ENCODE measurements at places on chromosomes 6 and 20.

DNA sequence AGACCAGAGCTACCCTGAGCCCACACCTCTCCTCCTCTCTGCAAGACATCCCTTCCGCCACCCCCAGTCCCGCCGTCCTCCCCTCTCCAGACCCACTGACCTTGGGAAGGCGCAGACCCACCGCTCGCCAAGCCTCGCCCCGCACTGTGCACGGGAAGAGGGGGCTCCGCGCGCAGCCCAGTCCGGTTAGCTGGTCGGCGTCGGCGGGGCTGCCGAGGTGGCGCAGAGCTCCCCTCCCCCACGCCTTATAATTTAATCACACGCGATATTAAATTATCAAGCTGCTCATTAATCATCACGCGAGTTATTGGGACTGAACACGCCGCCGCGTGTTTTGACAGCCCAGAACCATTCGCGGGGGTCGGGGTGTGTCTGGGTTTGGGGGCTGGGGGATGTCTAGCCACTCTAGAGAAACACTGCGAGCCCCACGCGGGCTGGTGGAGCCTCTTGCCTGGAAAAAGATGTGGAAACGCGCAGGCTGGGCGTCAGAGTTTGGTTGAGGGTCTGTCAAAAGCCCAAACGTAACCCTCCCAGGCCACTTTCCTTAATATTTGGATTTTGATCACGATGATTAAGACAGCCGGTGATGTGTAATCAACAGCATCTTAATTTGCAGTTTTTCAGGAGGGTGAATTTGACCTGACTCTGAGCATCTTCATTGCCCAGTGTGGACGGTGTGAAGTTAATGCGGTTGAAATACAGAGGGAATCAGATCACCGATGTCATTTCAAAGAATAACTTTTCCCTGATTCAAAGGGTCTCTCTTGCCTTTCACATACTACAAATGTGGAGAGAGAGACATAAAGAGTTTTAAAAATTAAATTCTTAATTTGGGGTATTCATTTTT, at the start of gene LINC00237:
Gene LINC00237, minus strand, starts transcription at position 188 of the 847 bp plus-strand sequence.
- DNase-seq: no peak

GRCh38 chr20:8735674-8736073, 333.2 kb upstream of the PLCB4 start:
- DNase-seq: no peak

- DNase-seq: no peak
Observed at GRCh38 chr6:143536461-143536865, 24.9 kb upstream of the FUCA2 start.

DNA sequence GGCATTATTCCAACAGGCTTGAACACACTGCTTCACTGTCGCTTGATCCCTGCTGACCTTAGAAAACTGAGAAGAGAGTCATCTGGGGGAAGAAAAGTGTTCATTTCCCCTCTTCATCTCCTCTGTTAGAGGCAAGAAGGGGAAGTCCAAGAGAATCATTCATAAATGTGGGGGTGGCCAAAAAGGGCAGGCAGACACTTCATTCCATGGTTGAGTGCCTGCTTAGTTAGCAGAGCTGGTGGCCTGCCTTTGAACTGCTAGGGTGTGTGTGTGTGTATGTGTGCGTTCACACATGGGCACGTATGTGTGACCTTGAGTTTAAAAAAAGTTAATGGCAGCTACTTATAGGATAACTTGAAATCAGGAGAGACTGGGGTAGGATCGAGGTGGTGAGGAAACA, 39.4 kb upstream of the RFPL4B start:
- no peak for DNase-seq

GRCh38 chr6:140653972-140654371, 1279.5 kb upstream of the CITED2 start:
- DNase-seq: no peak

DNA sequence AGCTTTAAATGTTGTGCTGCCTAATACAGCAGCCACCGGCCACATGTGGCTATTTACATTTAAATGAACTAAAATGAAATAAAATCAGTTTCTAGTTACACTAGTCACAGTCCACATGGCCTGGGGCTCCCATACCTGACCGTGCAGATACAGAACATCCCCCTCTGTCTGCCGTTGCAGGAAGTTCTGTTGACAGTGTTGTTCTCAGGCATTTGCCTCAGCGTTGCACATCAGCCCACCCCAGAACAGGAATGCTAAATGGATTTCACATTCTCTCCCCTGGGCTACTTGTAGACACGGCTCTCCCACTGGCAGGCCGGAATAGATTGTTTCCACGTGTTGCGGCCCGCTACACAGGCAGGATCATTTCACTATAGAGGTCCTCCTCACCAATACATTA, 26.3 kb downstream of the JAG1 start:
- DNase-seq: no peak

- no peak for DNase-seq
Observed at GRCh38 chr20:57867181-57867803, 157.5 kb upstream of the PMEPA1 start.

DNA sequence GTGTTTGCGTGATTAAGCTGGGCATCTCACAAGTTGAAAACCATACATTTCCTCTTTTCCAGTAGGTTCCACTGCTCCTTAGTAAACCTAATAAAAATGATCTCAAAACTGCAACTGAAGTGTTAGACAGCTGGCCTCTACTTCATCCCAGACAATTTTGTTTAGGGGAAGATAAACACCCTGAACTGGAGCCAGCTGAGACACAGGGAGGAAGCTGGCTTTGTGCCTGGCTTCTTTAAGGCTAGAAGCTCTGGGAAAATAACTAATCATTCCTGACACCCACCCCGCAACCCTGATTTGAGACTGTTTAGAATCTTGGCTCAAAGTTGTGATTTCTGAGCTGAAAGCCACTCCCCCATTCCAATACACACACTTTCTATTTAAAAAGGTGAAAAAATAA, 11.6 kb downstream of the PTPRT start:
- no peak for DNase-seq

DNA sequence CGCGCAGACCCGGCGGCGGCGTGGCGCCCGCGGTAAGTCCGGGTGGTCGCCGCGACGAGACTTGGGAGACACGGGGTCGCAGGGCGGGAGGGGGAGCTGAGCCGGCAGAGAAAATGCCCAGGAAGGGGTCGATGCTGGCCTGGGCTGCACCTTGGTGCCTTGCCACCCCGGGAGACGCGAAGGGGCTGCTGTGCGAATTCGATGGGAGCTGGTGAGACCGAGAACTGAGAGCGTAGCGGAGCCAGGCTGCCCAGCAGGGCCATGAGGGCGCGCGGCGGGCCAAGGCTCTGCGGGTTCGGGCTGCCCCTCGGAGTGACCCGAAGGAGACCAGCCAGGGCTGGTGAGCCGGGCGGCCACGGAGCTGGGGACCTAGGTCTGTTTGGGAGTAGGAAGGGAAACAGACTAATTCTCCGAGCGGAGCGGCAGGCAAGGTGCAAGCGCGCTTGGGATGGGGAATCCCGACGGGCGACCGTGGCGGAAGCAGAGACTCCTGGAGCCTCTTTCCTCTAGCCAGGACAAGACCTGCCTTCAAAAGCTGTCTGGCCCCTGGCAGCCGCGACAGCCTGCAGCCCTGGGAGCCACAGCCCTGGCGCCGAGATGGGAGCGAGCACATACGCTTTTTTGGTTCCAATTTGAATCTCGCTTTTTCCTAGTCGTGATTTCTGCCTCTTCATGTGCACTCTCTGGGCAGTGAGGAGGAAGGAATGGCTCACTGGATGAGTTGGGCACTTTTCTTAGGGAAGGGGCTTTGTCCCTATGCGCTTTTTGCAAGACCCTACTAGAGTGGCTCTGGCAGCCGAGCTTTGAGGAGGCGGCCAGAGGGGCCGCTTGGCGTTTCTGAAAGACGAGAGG, 691 bp downstream of the SYNDIG1 start:
- DNase-seq: peak; percentile 74

- DNase-seq: no peak
Observed at GRCh38 chr20:45336530-45337366, 11.5 kb downstream of the SDC4 start.

DNA sequence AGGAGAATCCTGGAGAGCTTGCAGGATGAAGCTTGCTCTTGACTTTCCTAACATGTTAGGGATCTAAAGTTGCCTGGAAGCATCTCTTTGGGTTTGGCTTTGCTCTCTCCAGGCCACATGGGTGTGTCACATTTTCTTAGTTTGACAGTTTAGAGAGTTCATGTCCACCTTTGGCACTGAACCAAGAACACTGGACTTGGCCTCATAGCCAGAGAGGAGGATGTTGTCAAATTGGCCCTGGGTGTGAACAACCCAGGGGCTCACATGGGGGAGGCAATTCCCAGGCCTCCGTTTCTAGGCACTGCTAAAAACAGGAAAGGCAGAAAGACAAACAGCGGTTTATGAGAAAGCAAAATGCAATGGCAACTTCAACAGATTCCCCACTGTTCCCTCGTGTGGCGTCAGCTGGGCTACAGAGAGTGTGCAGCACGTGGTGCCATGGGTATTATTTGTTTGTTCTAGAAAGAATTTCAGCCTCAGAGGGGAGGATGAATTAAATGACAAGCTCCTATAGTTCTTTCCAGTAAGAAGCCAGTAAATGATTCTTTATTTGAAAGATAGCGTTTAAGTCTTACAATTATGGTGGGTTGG, 93.9 kb downstream of the CLIC5 start:
- no peak for DNase-seq

DNA sequence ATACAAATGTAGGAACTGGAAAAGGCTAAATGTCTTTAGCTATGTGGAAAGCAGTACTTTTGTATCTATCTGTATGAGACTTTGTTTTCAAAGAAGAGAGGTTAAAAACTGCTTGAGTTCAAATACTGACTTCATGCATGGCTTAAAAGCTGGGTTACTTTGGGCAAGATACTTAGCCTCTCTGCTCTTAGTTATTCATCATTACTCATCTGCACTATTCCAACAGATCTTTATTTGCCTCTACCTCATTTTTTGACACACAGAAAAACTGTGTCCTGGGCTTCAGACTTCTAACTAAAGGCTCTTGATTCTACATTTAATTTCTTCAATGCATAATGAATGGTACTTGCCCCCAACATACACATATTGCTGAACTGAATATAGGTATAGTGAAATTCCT, 114.8 kb downstream of the DST start:
- DNase-seq: no peak

DNA sequence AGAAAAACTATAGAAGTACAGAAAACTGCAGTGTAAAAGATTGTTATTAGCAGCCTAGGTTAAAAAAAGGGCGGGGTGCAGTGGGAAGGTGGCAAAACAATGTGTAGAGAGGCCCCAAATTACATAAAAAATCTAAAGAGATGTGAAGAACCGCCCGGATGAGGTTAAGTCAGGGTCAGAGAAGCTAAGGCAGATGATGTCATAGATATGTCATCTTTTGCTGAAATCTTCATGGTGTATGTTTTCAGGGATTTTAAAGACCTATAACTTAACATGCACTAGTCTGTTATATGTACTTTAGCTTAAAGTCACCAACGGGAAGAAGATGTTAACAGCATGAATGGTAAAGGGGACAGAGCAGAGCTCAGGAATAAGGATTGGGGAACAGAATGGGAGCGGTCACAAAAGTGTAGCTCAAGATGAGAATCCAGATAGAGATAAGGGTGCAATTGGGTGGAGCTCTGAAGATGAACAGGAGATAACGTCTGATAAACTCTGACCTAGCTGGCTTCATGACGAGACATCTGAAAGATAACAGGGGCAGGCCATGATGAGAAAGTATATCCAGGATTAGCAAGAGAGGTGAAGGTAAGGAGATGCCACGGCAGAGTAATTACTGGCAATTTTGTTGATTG, 83.4 kb downstream of the TFAP2A start:
- no peak for DNase-seq

- DNase-seq: no peak
Observed at GRCh38 chr20:18523066-18523465, 15.3 kb downstream of the SEC23B start.

- no peak for DNase-seq
Observed at GRCh38 chr6:89799756-89800155, 19.8 kb downstream of the MDN1 start.

DNA sequence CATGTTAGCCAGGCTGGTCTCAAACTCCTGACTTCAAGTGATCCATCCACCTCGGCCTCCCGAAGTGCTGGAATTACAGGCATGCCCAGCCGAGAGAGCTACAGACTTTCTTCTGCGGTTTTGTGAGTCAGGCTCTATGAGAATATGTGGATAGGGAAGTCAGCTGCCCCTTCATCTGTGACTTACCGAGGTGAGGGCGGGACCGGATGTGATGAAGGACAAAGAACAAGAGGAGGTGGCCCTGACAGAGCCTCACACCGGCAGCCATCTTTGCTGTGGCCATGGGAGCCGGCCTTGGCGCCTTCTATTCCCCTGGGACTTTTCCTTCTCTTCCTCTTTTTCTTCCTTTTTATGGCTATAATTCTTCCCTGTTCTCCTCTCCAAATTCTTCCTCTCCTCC, 67.0 kb downstream of the IYD start:
- DNase-seq: no peak

DNA sequence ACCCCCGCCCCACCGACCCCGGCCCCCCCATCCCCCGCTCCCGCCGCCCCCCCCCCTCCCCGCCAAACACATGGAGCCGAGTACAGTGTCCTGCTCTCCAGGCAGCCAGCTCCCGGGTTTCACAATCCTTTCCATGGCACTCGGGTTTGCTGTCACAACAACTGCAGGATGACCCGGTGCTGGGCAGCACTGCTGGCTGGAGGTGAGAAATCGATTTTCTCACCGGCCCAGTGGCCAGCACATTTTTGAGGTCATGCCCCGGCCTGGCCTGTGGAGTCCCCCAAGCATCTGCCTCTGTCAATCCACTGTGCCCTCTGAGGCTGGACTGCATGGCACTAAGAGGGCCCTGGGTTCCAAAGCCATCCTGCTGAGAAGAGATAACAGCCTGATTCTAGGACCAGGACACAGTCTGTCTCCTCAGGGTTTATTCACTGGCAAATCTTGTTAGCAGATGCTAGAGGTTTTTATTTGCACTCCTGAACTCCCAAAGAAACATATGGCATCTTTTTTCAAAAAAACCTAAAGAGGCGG, 129.5 kb downstream of the NFATC2 start:
- DNase-seq: no peak

DNA sequence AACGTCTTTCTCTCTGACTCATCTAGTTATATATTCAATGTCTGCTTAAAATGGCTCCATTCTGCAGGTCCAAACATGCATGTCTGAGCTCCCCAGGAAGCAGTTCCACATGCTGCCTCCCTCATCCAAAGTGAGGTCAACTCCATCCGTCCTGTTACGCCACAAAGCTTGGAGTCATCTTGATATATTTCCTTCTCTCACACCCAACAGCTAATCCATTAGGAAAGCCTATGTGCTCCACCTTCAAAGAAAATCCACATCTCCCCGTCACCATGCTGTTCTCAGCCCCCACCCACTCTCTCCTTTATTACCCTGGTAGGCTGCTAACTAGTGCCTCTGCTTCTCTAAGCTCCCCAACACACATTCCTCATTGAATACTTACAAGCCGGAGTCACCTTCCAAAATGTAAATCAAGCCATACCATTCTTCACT, 130.2 kb upstream of the SYNDIG1 start:
- no peak for DNase-seq

DNA sequence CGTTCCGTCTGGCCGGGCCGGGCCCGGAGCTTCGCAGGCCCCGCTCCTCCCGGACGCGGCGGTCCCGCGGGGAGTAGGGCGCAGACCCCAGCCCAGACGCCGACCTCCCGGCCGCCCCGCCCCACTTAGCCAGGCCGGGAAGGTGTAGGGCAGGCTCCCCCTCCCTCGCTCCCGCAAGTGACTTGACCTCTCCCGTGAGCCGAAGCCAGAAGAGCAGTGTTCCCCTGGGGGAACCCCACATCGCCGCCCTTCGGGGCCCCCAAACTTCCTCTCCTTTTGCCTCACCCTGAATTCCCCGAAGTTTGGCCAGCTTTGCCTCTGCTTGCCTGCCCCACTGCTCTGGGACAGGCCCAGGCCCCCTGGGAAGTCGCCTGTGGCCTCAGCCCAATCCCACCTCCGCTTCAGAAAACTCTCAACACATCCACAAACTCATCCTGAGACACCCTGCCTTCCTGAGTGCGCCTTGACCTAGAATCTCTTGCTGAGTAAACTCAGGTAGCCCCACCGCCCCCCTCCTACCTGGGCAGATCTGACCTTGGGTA, 524 bp upstream of the NOL4L start:
- DNase-seq: no peak
